ENCODE measurements at places on chromosomes 4 and X.

- DNase-seq: no peak
Measured at GRCh38 chr4:101205916-101206315, 141.4 kb downstream of the PPP3CA start.

- no peak for DNase-seq
Measured at GRCh38 chr4:147247579-147247978, 233.3 kb upstream of the EDNRA start.

DNA sequence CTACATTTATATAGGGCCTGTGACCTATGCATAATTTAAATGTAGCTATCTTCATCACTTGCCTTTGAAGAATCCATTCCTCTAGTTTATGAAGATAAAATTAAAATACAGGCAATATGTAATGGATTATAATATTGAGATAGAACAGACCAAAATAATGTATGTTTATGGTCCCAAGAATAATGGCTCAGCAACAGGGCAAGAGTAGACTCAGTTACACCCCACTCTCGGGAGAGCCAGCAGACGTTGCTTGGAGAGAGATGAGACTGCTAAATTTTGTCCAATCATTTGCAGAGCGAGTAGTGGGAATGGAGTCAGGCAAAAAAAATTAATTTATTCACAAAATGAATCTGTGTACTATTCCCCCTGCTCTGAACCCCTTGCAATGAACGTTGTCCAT lies 223.2 kb upstream of the FAT4 start:
- no peak for DNase-seq

DNA sequence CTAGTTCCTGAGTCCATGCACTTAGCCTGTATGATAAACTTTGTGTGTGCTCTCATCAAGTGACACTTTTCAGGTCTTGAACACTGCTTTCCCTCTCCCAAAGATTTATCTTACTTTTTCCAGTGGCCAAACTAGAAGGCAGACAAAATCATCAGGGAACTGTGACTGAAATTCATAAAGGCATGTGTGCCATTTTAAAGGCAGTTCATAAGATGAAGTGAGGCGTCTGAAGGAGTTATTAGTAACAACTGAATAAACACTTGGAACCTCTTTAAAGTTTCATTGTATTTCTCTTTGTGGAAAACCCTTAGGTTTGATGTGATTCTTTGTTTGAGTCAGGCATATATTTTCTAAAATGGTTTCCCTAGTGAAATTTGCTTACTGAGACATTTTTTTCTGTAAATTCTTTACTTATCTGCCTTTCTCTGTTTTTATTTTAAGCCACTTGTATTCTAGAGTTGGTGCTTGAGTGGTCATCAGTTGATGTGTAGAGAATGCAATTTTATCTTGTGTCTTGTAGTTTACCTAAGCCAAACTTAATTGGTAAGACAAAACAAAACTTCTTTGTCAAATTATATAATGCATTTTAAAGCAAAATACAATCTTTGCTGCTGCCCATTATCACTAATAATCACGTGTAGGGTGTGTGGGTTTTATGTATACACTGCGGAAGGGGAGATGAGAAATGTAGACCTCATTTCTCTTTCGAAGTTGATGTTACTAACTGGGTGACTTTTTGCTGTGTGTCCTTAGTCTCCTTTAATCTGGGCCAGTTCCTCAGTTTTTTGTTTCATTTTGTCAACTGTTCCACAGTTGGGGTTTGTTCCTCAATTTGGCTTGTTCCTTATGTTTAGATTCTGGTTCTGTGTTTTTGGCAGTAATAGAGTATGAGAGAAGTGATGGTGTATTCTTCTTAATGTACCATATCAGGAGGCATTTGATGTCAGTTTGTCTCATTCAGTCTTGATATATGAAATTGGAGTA lies 56.8 kb downstream of the RBPJ start:
- no peak for DNase-seq

DNA sequence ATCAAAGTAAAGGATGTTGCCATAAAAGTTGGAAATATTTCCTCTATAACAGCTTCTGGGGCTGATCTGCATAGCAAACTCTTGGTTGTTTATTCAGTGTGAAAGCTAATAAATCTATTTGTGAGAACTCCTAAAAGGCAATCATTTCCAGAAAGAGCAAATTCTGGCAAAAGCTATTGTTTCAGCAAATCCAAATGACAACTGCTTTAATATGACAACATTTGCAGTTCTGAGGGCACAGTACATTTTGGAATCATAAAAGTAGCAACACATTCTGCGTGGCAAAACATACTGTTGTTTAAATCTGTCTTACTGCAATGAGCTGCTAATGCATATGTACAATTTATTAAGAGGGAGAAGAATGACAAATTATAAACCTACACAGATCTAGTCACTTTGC lies 818.1 kb downstream of the FSTL5 start:
- DNase-seq: no peak

DNA sequence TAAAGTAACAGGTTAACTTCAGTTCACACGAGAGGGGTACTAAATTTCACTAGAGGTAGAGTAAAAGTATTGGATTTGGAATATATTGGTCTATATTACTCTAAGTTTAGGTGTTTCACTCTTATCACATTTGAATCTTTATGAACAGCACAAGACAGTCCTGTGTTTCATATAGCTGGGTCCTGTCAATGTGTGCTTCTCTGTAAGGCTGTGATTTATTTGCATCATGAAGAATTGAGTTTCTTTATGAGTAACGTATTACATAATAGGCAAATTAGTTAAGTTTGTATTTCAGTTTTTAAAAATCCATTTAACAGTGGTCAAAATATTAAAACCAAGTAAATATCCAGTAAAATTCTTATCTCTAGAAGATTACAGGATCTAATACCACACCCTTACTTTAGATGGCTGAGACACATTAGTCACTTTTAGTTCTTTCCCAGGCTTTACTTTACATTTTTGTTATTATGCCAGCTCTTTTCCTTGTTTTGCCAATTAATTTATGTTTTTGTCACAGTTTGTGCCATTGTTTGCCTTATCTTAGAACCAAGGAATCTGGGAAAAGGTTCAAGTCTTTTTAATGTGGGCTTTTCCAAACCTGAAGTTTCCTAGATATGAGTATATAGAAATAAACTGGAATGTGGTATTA lies 32.1 kb downstream of the NUDT6 start:
- no peak for DNase-seq

- no peak for DNase-seq
Measured at GRCh38 chrX:11632732-11633131, 33.0 kb downstream of the ARHGAP6 start.

GRCh38 chrX:72255445-72255844 lies 16.6 kb upstream of the ERCC6L start:
- DNase-seq: no peak

DNA sequence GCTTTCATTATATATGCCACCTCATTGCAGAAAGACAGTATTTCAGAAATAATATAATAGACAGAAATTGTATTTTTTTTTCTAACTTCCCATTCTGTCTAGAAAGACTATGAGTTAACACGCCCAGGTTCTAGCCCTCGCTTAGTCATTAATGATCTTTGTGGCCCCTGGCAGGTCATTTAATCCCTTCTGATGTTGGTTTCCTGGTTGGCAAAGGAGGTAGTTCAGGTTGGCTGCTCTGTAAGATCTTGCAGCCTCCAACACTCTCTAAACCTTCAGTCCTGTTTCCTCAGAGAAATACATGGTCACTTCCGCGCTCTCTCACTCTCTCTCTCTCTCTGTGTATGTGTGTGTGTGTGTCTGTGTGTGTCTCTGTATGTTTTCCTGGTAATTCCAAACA lies 156.3 kb upstream of the NOCT start:
- no peak for DNase-seq

- peak; percentile 7 for DNase-seq
Measured at GRCh38 chr4:134905061-134905460, 703.5 kb upstream of the PABPC4L start.

DNA sequence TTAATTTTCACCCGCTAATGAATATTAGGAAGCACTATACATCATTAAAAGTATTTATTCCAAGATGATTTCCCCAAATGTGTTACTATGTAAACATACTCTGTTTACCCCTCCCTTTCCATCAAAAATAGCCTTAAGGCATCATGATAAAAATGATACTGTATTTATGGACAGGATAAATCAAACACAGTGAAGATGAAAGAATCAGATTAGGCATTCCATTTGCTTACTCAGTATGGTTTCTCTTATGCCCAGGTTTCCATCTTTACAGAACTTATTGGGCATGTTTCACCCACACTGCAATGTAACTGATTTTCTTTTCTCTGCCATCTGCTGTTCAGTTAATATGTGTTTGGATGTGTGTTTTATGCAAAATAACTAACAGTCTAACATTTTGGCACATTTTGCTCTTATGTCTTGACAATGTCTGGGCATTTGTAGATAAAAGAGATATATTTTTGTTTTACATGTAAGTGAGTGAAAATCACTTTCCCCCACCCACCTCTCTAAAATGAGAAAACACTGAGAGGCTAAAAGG lies 445.2 kb downstream of the RPA4 start:
- DNase-seq: no peak

Data from NCI-H524 (cell line).